NCI-H82 (cell line): ENCODE measurements at places on chromosomes 2 and 18.

GRCh38 chr2:35421485-35421884 is 934.1 kb upstream of the CRIM1 start:
- no peak for DNase-seq

- DNase-seq: no peak
Observed at GRCh38 chr2:148654435-148654834, 9.9 kb downstream of the EPC2 start.

DNA sequence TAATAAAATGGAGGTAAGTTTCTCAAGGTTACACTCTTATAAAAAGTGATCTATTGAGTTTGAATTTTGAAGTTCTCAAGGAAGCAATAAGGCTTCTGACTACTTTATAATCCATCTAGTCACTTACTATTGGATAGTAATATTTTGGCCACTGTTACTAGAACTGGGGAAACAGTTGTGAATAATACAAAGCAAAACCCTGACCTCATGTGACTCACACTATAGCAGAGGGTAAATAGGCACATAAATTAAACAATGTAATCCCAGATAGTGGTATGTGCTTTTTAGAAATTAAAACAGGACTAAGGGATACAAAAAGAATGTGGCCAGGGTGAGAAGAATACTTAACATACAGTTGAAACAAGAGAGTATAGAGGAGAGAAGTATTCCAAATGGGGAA is 78.6 kb downstream of the CALCRL start:
- no peak for DNase-seq

GRCh38 chr2:69375494-69376353 is 11.3 kb downstream of the GFPT1 start:
- DNase-seq: peak; percentile 79

- DNase-seq: no peak
Observed at GRCh38 chr18:29651122-29651680, 1391.3 kb downstream of the DSC3 start.
